ENCODE measurements at places on chromosomes 6 and 20.

GRCh38 chr6:131419702-131420101, 153.3 kb upstream of the ARG1 start:
- no peak for DNase-seq

GRCh38 chr6:132698608-132699007, 15.2 kb downstream of the VNN1 start:
- no peak for DNase-seq

DNA sequence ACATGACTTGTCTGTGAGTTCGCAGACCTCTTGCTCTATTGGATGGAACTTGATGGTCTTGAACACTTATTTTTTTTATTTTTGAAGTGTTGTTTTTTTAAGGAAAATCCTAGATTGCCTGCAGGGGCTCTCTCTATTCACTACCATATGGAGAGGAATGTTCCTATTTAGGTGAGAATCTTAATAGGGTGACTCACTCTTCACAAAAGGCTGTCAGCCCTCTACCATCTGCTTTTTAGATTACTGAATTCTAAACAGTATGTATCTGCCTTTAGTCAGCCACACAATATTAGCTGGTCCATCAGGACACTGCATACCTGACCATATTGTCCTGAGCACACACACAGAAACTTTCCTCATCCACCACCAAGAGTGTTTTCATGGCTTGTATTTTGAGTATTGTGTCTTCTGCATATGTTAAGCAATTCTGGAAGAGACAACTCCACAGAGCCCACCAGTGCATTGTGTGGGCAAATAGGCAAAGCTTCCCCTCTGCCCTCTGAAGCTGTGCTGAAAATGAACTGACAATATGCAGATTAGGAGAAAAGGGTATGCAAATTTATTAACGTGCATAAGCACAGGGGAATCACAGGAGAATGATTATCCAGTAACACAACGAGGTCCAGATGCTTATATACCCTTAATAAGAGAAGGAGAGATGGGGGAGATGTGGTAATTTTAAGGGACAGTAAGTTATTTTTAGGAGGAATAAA, 6.6 kb upstream of the BTBD9 start:
- DNase-seq = no peak

- peak; percentile 39 for DNase-seq
These were observed 64.1 kb downstream of the KIZ start for GRCh38 chr20:21189761-21190523.

GRCh38 chr6:46760925-46761324, 14.2 kb downstream of the ANKRD66 start:
- DNase-seq = no peak

DNA sequence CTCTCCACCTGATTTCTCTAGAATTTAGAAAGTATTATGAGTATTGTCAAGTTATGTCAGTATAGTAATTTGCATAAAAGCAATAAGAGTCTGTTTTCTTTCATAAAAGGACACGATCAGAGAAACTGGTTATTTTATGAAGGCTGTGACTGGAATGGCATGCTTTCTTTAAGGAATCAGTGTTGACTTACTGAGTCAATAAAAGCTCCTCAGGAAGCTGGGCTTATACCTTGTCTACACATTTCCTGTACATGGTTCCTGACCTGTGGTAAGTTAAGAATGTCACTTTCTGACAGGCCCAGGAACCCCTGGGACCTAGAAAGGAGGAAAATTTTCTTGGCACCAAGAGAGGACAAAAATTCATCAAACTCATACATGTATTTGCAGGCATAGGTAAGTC, 1224.0 kb upstream of the ADGRB3 start:
- DNase-seq = no peak

DNA sequence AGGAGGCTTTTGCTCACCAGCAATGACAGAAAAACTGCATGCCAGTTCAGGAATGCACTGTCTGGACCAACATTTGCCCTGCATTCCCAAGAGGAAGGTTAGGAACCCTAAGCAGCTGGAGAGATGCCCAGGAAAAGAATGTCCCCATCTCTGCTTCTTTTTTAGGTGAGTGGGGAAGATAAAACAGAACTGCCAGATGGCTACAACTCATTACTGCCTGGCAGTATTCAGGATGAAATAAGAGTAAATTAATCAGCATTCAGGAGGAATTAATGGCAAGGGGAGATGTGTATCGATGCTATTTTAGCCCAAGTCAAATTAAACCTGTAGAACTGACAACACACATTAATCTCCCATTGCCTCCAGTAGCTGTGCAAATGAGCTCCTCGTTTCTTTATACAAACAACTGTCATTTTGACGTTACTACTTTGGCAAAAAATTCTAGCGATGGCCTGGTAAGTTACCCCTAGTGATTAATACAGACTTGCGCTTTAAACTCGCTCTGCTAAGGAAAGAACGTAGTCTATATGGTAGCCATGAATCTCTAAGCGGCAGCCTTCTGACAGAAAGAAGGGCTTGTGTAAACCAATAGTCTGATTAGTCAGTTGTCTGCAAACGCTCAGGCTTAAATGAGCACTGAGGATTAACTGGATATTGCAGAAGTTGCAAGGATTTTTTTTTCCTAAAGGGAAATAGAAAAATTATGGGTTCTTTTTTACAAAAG, 16.7 kb upstream of the SMLR1 start:
- no peak for DNase-seq

- no peak for DNase-seq
These were observed 22.0 kb upstream of the MAFB start for GRCh38 chr20:40711079-40711478.

GRCh38 chr6:132483779-132484679, 28.9 kb downstream of the STX7 start:
- DNase-seq = peak; percentile 55

- no peak for DNase-seq
These were observed 82.0 kb upstream of the EDN1 start for GRCh38 chr6:12208190-12208589.

GRCh38 chr6:38789256-38789655, 74.1 kb downstream of the DNAH8 start:
- DNase-seq = no peak

DNA sequence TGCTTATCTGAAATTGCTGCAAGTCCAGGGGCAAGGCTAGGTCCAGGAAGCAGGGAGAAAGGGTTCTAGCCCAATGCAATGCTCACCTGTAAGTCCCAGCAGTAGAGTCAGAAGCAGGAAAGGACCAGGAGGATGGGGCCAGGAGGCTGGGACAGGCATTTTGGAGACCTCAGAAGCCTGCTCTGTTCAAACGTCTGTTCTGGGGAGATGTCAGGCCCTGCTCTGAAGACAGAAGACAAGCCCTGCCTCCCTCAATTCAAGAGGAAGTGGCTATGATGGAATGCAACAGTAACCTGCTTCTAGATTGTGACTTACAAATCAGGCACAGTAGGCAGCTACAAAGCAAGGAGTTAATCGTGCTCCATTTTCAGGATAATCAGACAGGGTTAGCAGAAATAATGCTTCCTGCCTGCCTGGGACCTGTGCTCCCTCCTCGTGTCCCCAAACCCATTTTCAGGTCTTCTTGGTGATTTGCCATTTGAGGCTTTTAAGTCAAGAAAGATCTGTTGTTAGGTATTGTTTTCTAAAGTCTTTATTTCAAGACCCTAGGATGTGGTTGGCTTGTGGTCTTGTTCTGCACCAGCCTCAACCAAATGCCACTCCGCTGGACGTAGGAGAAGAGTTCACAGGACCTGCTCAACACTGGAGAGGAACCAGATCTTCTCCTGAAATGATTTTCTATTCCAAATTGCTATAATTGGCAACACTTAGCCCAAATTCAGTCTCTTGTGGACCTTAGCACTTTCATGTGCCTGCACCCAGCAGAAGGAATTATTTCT, at the start of gene SIRPG:
TSS of gene SIRPG (minus strand) at position 224 of the 779 bp plus-strand sequence. CDS start at position 159, 65 bp downstream.
- DNase-seq = no peak

DNA sequence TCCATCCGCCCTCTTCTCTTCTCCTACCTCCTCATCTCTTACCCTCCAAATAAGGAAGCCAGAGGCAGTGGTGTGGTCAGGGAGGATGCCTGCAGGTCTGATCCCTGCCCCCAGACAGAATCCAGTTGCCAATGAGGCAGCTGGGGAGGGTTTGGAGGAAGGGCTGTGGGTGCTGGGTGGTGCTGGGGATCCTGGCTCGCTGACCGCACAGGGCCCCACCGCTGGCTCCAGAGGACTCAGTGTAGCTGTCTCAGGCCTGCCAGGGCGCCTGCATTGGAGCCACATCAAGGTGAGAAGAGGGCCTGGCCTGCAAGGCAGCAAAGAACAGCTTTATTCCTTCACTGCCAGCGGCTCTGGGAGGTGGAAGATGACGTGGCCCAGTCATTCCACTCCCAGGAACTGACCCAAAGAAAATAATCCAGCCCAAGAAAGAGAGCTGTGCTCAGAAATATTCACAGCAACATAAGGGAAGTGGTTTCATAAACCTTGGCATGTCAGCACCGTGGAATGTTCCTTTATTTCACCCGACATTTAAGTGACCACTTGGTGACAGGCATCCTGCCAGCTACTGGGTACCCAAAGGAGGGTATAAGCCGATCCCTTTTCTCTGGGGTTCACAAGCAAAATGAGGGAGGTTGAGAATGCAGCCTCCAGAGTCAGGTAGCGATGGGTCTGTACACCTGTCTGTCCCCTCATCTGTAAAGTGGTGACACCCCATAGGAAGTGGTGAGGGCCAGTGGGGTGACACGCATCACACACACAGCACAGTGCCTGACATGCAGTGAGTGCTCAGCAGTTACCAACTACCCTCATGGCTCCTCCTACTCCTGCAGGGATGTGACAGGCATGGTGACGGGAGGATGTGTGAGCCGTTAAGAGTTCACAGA, 125.1 kb downstream of the SNX5 start:
- no peak for DNase-seq

- DNase-seq = no peak
These were observed 17.5 kb downstream of the ATXN1 start for GRCh38 chr6:16743664-16744210.

DNA sequence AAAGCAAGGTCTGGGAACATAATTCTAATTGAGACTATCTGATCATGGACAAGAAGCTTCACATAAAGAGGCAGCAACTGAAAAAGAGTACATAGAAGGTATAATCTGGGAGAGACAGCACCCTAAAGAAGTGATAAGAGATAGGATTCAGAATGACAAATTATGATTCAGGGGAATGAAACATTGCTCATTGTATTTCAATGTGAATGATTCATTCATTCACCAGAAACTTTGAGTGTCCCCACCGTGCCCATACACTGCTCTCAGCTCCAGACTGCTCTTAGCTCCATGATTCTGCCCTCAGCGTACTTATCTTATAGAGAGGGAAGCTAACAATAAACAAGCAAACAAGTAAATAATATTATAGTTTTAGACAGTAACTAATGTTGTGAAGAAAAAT, 329.3 kb upstream of the IRAK1BP1 start:
- no peak for DNase-seq

DNA sequence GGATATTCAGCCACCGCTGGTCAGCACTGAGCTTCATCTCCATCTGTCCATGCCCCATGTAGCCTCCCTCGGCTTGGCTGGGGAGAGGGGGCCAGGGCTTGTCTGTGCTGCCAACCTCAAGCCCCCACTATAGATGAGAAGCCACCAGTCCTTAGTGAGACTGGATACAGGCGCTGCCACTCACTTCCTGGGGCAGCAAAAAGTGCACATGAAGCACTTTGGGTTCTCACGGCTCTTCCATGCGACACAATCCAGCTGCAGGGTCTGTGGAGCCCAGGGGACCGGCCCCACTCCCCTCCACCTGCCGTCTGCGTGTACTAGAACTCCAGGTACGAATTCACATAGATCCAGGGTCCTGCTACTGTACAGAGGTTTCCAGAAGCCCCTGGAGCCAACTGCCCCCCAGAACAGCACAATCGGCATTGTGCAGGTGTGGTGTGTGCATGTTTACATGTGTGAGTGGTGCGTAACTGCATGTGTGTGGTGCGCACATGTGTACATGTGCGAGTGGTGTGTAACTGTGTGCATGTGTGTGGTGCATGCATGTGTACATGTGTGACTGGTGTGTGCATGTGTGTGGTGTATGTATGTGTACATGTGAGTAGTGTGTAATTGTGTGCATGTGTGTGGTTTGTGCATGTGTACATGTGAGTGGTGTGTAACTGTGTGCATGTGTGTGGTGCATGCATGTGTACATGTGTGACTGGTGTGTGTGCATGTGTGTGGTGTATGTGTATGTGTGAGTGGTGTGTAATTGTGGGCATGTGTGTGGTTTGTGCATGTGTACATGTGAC, 4.9 kb downstream of the FRMD1 start:
- no peak for DNase-seq

DNA sequence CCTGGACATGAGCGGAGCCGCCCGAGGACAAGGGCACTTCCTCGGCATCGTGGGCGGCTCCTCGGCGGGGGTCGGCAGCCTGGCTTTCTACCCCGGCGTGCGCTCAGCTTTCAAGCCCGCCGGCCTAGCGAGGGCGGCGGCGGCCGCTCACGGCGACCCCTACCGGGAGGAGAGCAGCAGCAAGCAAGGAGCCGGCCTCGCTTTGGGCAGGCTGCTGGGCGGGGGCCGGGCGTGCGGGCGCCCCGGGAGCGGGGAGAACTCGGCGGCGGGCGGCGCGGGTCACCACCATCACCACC, 6.7 kb downstream of the PRDM13 start:
- DNase-seq = no peak

DNA sequence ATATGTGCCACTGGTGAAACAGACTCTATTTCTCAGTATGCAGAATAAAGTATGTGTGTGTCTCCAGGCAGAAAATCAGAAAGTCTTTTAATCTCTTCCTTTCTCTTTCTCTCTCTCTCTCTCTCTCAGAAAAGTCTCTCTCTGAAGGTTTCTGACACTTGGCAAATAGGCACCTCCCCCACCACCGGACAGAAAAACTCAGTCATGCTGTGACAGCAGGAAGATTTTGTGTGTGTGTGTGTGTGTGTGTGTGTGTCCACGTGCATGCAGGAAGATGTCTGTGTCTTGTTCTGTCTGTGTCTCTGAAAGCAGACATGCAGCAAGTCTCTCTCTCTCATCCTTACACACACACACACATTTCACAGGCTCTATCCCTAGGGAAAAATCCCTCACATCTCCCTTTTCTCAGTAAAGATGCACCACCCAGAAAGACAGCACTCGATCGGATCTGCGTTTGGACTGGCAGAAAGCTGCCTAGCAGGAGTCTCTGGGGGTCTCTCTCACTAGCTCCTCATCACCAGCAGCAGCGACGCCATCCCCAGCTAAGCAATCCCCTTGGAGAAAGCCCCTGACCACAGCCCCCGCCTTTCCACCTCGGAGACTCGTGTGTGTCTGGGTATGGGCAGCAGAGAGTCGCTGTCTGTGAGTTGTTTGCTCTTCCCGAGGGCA, 98.3 kb downstream of the EDN3 start:
- no peak for DNase-seq

- no peak for DNase-seq
These were observed 9.8 kb downstream of the SLC17A5 start for GRCh38 chr6:73644030-73644429.

DNA sequence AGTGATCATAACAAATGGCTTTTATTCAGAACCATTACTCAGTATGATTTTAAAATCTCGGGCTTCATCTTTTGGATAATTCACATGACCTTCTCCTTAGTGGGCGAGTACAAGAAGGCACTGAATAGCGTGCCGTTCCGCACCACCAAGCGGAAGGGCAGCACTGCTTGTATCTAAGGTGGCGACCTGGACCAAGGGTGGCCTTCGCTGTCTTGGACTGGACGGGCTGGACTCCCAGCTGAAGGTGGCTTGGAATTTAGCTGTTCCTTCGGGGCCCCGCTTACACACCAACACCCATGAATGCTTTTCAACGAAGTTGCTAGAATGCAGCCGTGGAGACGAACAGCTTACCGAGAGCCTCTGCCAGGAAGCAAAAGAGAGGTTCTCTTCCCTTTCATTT, 168.6 kb upstream of the AGPAT4 start:
- DNase-seq = no peak

GRCh38 chr6:139522511-139523220, 148.2 kb upstream of the CITED2 start:
- DNase-seq = no peak
